Stimulated activated CD4-positive, alpha-beta T cell treated with anti-CD3 and anti-CD28 coated beads, Interleukin-4, amount 100 ng/mL, for 4 hours (primary cell): ENCODE measurements at places on chromosomes 2 and 18.
A peak's percentile ranks its signal among the peaks of the same experiment; 100 is the strongest.

DNA sequence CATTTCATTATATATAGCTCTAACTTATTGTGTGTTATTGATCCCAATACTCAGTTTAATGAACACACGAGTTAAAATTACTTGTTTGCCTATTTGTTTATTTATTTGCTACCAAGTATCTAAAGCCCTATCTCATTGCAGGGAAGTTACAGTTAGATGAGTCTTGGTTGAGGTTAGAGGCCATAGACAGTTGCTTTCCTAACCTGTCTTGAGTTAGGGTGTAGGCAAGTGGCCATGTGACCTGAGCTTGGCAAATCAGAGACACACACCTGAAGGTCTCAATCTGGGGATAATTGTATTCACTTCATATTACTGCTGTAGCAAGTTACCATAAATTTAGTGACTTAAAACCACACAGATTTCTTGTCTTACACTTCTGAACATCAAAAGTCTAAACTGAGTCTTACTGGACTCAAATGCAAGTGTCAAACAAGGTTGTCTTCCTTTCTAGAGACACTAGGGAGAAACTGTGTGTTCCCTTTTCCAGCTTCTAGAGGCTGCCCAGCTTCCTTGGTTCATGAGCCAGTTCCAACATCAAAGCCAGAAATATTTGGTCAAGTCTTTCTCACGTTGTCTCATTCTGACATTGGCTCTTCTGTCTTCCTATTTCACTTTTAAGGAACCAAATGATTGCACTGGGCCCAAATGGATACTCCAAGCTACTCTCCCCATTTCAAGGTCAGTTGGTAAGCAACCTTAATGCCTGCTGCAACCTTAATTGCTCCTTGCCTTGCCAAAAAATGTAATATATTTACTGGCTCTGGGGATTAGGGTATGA lies 39.7 kb downstream of the COL3A1 start:
- DNase-seq = no peak

- no peak for DNase-seq
Measured at GRCh38 chr2:207632575-207633493, 7.6 kb upstream of the METTL21A start.

GRCh38 chr2:135212757-135213156 lies 160.7 kb downstream of the RAB3GAP1 start:
- DNase-seq = no peak

GRCh38 chr18:76259096-76259495 lies 235.9 kb downstream of the ZNF516 start:
- no peak for DNase-seq

GRCh38 chr18:36412778-36413177 lies 115.3 kb downstream of the FHOD3 start:
- no peak for DNase-seq

- no peak for DNase-seq
Measured at GRCh38 chr2:11408959-11409571, 56.9 kb downstream of the E2F6 start.

GRCh38 chr2:216539791-216540241 lies 41.2 kb downstream of the RPL37A start:
- no peak for DNase-seq

- DNase-seq = peak; percentile 10
Measured at GRCh38 chr18:23541349-23542093, 38.2 kb downstream of the RMC1 start.

DNA sequence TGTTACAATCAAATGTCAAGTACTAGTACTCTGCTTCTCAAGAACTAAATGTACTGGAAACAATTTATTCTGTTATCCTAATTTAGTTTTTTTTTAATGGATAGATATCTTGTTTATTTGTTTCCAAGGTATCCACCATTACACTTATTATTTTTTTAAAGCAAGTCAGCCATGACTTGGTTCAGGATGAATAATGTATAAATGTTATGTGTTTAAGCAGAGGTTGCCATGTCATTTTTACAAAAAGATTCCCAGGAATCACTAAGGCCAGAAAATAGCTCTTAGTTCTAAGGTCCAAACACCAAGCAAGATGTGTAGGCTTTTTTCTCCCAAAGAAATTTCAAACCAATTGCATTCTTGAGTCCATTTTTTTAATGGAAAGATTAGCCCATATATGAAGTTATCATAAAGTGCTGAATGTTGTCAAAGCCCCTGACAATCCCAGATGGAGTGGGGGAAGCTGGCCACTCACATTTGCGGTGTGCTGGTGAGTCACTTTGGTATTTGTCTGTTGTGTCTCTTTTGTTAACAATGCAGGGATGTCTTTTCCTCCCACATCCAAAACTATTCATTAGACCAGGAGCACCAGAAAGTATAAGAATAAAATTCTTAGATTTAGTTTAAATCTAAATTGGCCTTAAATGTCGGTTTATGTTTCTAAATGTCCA lies 158.9 kb downstream of the COL6A3 start:
- DNase-seq = no peak

- no peak for DNase-seq
Measured at GRCh38 chr2:43214253-43214652, 12.2 kb downstream of the ZFP36L2 start.

GRCh38 chr2:168920504-168921157 lies 19.5 kb downstream of the G6PC2 start:
- no peak for DNase-seq

- no peak for DNase-seq
Measured at GRCh38 chr2:32061973-32062861, 1.1 kb upstream of the SPAST start.

GRCh38 chr18:41060967-41061366 lies 894.1 kb upstream of the PIK3C3 start:
- no peak for DNase-seq

- no peak for DNase-seq
Measured at GRCh38 chr2:199329466-199329865, 128.3 kb downstream of the SATB2 start.

- DNase-seq = no peak
Measured at GRCh38 chr2:43178602-43179542, 47.5 kb downstream of the ZFP36L2 start.
